Esophagus squamous epithelium (tissue), 5 donors: ENCODE measurements at places on chromosomes 5 and 9.

DNA sequence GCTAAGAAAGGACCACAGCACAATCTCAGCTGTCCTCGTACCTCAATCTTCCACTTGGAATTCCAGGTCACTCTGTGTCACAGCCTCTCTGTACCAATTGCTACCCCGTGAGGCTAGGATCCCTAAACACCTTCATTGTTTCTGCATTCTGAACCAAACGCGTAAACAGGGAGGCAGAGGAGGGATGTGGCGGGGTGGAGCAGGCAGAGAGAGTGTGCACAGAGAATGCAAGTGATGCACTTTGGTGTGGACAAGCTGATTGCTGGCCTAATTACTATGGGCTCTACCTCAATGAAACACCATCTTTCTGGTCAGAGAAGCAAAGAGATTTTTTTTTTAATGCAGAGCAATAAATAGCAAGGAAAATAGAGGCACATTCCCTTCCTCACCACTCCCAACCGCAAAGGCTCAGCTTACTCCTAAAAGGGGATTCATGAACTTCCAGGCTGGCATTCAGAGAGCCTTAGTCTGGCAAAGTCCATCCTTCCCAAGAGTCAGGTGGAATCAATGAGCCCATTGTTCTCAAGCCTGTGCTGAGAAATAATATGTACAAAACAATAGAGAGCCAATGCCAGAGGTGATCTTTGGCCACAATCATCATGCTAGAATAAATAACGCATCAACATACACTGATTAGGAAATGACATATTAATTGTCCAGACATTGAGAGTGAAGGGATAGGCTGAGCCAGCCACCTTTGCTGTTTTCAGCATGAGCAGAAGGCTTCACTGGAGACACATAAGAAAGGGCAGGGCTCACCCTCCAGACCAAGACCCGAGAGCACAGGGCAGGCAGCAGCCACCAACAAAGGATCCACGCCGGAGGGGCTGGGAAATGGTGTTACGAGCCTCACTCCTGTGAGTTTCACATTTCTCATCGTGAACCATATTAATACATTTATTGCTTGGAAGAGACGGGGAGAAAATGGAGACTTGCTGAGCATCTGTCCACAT, 278.8 kb downstream of the ENC1 start:
- DNase-seq, result no peak

- no peak for DNase-seq
Observed at GRCh38 chr9:113474360-113475028, 11.0 kb downstream of the RGS3 start.

GRCh38 chr5:33010846-33011245, 299.7 kb downstream of the NPR3 start:
- no peak for DNase-seq

GRCh38 chr9:37920471-37921167, 16.7 kb upstream of the SLC25A51 start:
- no peak for DNase-seq

DNA sequence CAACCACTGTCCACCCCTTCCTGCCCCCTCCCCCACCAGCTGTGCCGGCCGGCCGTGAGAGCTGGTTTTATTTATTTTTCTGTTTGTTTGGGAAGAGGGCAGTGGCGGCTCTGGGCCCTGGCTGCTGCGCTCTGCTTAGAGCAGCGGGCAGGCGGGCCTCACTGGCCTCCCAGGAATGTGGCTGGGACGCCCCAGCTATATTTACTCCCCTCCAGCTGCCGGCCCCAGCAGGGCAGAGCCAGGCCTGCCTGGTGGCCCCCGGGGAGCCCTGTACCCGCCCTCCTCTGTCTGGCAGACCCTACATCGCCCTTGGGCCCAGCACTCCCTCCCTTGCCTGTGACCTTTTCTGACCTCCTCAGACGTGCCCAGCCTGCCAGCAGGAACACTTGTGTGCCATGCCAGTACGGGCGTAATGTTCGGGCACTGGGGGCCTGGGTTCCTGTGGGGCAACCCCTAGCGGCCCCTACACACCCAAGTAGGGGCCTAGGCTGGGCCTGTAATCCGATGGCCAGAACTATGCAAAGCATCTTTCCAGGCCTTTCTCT, 7.7 kb downstream of the CXXC5 start:
- no peak for DNase-seq

DNA sequence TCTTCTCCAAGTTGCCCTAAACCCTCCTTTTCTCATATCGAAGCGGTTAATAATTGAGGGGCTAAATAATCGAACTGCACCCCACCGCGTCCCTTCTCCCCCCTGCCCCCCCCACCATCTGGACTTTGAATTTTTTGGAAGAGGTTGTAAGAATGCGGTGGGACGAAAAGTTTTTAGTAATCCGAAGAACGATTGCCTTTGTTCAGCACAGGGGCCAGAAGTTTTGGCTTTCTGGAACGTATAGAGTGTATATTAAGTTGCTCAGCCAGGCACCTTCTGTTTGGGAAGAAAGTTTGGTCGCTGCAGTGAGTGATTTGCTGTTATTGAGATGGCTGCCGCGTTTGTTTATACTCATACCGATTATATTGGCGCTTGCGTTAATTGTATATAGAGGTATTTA, 518 bp downstream of the ERBIN start:
- no peak for DNase-seq

- DNase-seq, result no peak
Observed at GRCh38 chr5:130141659-130142320, 237.5 kb downstream of the CHSY3 start.

- DNase-seq, result no peak
Observed at GRCh38 chr9:3329361-3329760, 196.4 kb downstream of the RFX3 start.

GRCh38 chr5:126055348-126055729, 367.9 kb upstream of the GRAMD2B start:
- DNase-seq, result no peak

DNA sequence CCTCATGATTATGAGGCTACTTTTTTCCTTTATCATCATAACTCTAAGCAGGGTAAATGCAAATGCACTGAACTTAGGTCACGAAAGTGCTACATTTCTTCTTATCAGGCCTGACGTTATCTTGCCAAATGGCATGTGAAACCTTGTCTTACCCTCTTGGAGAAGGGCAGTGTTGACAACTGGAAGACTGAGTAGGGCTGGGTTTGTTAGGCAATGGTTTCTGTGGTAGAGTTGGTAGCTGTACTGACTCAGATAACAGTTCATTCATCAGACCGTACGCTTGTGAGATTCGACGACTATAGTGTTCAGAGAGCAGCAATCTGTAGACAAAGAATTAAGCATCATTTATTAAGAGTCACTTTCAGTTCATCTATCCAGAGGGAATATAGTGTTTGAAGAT, 127.7 kb downstream of the CPLANE1 start:
- no peak for DNase-seq

DNA sequence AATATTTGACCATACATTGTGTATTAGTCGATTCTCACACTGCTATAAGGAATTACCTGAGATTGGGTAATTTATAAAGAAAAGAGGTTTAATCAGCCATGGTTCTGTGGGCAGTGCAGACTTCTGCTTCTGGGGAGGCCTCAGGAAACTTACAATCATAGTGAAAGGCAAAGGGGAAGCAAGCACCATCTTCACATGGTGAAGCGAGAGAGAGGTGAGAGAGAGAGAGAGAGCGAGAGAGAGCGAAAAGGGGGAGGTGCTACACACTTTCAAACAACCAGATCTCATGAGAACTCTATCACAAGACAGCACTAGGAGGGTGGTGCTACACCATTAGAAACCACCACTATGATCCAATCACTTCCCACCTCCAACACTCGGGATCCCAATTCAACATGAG, 4.1 kb upstream of the GRAMD2B start:
- no peak for DNase-seq

- DNase-seq, result no peak
Observed at GRCh38 chr5:84382363-84383295, 2.1 kb downstream of the EDIL3 start.

GRCh38 chr9:36276781-36277181, 18.5 kb upstream of the GNE start:
- no peak for DNase-seq

DNA sequence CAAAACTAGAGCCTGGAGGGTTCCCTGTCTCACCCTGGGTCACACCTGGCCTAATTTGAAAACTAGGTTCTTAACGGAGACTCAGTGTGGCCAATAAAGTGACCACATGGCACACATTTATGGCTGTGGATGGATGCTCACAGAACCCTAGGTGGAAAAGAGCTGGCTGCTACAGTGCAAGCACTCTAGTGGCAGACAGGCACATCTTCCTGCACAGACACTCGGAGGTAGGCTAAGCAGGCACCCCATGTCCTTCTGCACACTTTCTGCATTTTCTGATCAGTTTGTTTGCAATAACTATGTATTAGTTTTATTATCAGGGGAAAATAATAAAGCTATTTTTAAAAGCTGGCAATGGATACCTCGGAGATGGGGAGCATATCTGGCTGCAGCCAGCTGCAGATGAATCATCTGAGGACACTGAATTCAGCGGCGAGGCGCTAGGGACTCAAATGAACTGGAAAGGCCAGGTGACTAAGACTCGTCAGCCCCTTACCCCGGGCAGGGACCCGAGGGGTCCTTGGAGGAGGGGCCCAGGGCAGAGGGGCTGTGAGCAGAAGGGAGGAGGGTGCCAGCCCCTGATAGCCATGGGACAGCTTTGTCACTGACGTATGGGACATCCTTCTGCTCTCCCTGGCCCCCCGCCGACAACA, 96.2 kb downstream of the OLFM1 start:
- DNase-seq, result no peak

DNA sequence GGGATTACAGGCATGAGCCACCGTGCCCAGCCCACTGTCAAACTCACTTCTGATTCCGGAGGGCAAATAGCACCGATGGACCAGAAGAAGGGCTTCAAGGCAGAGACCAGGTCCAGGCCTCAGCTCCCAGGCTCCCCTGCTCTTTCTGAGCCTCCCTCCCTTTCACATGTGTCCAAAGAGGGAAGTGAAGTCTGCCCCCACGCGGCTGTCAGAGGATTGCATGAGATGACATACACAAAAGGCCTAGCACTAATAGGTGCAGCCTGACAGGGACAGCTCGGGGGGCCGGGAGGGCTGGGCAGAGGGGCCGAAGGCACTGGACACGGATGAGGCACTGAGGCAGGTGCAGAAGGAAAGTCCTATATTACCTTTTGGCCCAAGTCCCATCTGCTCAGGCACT, 16.1 kb downstream of the FBP1 start:
- DNase-seq, result no peak

DNA sequence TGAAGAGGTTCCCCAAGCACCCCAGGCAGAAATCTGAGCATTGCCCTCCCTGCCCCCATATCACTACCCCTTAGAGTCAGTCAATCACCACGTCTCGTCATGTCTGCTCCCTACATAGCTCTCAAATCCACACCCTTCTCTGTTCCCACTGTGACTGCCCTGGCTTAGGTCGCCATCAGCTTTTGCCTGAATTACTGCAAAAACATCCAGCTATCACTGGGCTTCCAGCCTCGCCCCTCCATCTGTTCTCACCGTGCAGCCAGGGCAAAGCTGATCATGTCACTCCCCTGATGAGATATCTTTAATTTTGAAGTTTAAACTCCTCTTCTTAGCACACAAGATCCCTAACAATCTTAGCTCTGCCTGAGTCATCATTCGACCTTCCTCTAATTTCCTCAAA, 89.6 kb upstream of the TBC1D2 start:
- no peak for DNase-seq

- no peak for DNase-seq
Observed at GRCh38 chr9:112601636-112602035, 115.0 kb downstream of the KIAA1958 start.

DNA sequence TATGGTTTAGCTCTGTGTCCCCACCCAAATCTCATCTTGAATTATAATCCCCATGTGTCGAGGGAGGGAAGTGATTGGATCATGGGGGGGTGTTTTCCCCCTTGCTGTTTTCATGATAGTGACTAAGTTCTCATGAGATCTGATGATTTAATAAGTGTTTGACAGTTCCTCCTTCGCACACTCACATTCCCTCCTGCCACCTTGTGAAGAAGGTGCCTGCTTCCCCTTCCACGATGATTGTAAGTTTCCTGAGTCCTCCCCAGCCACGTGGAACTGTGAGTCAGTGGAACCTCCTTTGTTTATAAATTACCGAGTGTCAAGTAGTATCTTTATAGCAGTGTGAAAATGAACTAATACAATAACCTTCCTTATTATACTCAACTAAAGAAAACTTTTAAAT, 24.3 kb upstream of the TEX10 start:
- no peak for DNase-seq

GRCh38 chr9:112750016-112750763, at the start of gene SNX30:
TSS of gene SNX30 (plus strand) at chr9:112750760. CDS start at chr9:112751002, 242 bp downstream.
- peak; percentile 47 for DNase-seq

GRCh38 chr9:112841261-112841660, 49.4 kb downstream of the SLC46A2 start:
- no peak for DNase-seq
